NCI-H187 (cell line): ENCODE measurements at places on chromosomes 11 and 22.

DNA sequence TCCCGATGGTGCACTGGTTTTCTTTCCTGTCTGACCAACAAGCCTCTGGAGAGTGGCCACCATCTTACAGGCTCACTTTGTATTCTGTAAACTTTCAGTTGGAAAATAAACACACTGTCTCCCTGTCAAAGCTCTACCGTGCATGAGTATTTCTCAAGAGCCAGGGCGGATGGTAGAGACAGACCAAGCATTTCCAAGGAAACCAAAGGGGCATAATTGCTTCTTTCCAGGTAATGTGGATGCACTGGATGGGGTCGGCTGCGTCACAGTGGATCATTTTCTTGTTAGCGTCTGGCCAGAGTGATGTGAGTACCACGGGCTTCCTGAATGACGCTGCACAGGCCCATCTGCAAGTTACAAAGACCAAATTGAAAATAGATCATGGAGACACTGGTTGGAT lies 5.1 kb upstream of the SEZ6L start:
- no peak for DNase-seq

GRCh38 chr11:23010790-23011335 lies 150.6 kb upstream of the CCDC179 start:
- no peak for DNase-seq

DNA sequence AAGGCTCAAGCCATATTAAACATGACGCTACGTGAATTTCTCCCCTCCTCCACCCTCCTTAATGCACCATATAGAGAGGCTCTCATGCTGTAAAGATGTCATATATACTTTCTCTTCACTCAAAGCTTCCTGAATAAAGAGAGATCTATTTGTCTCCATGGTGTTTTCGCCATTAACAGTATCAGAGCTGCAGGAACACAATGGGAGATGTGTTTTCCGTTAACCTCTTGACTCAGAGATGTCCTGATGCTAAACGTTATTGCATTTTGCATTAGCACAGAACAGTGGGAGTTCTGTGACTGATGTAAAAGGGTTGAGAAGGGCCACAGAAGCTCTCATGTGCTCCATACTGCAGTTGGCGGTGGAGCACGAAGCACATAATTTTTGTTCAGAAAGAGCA lies 25.7 kb upstream of the BLID start:
- peak; percentile 80 for DNase-seq

DNA sequence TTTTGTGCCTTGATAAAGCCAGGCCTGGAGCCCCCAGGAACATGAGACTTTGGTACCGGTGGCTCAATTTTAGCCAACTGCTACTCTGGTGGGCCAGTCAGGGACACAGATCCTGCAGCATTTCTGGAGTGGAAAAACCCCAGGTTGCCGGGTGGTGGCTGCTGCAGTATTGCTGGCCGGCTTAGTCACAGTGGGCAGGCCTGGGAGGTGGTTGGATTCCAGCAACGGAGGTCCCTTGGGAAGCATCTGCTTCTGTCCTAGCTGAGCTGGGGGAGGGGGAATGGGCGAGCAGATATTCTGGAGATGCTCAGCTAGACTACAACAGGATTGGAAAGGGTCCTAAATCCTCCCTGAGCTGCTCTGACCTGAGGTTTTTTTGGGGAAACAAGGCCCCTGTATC lies 31.6 kb upstream of the ACCSL start:
- DNase-seq: no peak

- no peak for DNase-seq
Observed at GRCh38 chr11:17098658-17099057, 21.2 kb upstream of the RPS13 start.

- DNase-seq: no peak
Observed at GRCh38 chr11:4393858-4394223, 339 bp upstream of the TRIM21 start.

GRCh38 chr11:118911880-118912741 lies 13.6 kb downstream of the BCL9L start:
- DNase-seq: no peak

- DNase-seq: no peak
Observed at GRCh38 chr22:35685731-35686130, 31.9 kb upstream of the APOL5 start.

GRCh38 chr11:1829039-1829820 lies 5.6 kb upstream of the SYT8 start:
- DNase-seq: no peak

DNA sequence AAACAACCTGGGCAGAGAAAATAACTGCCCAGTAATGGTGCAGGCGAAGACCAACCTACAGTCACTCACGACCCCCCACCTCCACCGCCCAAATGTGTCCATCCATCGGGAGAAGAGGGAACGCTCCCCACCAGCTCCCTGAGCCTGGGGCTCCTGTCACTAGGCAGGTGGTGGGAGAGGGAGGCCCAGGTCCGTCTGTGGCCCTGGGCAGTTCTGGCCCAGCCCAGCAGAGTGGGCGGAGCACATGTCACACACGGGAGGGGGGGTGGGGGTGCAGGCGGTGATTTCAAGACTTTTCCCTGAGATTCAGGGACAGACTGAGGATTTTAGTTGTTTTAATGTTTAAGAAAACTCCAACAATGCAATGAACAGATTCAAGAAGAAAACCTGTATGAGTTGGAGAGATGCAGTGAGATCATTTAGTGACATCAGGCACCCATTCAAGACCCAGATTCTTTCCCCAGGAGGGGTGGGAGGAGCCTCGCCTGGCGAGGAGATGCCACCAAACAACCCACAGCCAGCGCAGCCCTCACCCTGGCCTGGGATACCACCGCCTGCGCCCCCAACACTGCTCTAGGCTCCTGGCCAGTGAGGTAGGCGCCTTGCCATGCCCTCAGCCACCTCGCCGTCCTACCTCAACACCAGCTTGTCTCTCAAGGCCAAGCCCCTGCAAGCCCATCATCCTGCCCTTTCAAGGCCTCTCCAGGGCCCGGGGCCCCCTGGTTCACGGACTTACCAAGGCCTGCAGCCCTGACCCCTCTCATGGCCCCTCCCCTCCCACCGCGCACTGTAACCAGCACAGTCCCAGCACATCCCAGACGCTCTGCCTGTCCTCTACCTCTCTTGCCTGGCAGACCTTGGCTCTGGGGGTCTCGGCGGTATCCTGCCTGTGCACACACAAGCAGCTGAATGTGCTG lies 36.8 kb downstream of the TBX1 start:
- DNase-seq: no peak

- no peak for DNase-seq
Observed at GRCh38 chr22:40758390-40758789, 60.8 kb downstream of the SLC25A17 start.

DNA sequence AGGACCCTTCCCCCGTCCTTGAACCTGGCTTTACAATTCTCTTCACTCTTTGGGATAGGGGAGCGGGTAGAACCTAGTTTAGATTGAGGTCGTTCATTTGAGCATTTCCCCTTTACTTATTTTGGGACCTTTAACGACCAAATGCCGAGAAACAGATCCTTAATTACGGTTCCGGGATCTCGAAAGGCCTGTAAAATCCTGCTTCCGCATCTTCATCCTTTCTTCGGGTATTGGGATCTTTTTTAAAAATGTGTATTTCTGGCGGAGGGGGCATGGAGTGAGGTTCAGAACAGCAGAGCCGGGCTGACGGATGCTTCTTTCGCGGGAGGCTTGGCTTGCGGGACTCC lies 395 bp upstream of the HIPK3 start:
- no peak for DNase-seq

- no peak for DNase-seq
Observed at GRCh38 chr11:12689029-12689755, 15.0 kb downstream of the TEAD1 start.

DNA sequence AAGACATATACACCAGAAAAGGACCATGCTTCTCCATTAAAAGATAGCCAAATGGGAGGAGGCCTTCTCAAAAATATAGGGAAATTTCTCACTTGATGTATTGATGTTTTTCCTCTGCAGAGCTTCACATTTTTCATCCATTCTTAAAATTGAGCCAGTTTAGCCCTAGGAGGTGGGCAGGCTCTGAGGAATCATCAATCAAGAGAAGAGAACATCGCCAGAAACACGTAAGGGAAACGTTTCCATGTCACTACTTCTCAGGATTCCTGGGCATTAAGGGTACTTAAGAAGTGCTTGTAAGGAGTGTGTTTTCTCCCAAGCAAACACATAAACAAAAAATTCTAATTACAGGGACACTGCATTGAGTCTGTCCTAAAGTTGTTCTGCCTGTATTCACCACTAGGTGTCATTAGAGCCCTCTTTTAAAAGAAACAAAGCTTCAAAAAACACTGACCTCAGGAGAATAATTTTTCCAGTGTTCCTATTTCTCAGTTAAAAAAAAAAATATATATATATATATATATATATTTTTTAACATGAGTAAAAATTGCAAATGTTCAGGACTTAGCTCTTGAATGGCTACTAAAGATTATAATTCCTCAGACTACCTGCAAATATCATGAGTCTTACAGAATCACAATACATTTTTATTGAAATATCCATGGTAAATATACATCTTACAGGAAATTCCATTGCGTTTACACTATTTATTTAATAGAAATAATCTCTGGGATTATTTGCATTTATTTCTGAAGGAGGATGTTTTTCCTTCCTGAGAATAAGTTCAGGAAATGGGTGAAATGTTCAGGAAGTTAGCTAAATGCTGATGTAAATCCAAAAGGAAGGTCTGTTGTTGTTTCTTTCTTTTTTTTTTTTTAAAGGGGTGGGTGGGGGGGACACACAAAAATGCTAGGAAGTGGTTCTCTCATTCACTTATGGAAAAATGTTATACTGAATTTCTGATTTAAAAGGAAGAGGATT lies 16.0 kb downstream of the FZD4 start:
- DNase-seq: peak; percentile 6

GRCh38 chr11:121595717-121596161 lies 143.0 kb upstream of the SORL1-AS1 start:
- DNase-seq: no peak

DNA sequence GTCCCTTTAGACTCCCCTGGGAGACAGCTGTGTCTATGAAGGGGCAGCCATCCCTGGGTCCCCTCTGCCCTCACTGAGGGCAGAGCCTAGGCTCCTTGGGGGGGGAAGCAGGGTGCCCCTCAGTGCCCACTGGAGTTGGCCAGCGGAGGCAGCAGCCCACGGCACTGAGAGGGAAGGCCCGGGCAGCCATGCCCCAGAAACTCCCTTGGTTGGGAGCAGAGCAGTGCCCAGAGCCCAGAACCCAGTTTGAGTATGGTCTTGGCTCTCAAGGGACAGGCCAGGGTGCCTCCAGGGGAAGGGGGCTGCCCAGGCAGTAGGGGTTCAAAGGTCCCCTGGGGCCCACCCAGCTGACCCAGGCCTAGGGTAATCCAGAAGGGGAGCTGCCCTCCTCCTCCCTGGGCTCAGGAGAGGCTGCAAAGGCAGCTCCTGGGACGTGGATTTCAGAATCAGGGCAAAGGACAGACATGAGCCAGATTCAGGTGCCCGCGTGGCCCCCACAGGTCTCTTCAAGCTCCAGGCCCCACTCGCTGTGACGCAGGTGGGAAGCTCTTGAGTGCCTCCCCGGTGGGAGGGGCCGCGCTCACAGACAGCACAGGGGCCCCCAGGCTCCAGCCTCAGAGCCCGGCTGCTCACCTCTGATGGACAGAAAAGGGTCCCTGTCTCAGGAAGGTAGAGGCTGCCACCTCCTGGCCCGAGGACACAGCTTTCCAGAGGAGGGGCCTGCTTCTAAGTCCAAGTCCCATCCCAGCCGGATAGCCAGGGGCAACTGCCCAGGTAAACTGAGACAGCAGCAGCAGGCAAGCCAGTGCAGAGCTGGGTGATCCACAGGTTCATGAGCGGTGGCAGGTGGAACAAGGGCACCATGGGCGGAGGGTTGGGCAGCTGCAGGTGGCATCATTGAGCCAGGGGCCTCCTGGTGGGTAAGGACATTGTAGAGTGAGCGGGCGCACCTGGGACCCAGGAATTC lies 2.6 kb downstream of the C11orf21 start:
- no peak for DNase-seq

DNA sequence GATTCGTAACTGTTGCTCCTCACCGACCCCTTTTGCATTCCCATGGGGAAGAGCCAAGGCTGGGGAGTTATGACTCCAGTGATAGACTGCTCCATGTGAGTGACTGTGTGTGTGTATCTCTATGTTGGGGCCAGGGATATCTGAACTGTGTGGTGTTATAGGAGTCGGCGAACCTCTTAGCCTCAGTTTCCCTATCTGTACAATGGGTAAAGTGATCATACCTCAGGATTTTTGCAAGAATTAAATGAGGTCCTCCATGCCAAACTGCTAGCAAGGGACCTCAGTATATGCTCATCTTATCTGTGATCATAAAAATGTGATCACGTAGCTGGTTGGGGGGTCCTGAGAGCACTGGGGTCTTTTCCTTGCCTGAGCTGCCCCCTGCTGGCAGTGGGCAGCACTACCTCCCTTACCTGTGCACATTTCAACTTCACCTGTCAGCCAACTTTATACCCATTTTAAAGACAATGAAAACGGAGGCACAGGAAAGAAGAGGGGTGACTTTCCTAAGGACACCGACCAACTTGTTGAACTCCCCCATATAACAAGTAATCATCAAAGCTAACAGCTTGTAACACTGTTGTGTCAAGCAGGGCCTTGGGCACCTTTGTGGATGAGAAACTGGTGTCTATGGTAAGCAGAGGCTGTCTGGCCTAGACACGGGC lies 1.4 kb upstream of the DPP3 start:
- no peak for DNase-seq

- no peak for DNase-seq
Observed at GRCh38 chr22:27318516-27318915, 483.0 kb downstream of the MN1 start.

GRCh38 chr11:30573951-30574350 lies 12.2 kb downstream of the MPPED2 start:
- DNase-seq: no peak

- no peak for DNase-seq
Observed at GRCh38 chr11:78740199-78741071, 165.8 kb upstream of the NARS2 start.

- no peak for DNase-seq
Observed at GRCh38 chr11:64637334-64638017, 46.5 kb downstream of the SLC22A12 start.

DNA sequence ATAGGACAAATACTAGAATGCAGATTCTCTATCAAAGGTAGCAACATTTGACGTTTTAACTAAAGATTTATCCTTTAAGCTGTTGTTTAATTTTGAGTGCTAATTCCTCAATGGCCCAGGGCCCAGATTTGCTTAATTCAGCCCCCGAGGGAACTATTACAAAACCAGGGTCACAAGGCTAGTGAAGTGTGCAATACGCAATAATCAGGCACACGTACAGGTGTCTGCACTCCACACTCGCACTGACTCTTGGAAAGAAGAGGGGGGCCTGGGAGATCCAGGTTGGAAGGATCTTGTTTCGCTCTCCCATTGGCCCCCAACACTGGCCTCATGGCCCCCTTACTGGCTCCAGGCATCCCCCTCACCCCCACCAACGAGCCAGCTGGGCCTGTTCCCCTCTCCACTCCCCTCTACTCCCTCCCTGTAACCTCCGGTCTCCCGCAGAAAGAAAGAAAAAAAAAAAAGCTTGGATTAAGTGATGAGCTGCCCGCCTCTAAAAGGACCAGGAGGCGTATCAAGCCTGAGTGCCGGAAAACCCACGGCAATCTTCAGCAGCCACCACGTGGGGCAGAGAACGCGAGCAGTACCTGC lies 2.2 kb upstream of the KIRREL3 start:
- DNase-seq: no peak

DNA sequence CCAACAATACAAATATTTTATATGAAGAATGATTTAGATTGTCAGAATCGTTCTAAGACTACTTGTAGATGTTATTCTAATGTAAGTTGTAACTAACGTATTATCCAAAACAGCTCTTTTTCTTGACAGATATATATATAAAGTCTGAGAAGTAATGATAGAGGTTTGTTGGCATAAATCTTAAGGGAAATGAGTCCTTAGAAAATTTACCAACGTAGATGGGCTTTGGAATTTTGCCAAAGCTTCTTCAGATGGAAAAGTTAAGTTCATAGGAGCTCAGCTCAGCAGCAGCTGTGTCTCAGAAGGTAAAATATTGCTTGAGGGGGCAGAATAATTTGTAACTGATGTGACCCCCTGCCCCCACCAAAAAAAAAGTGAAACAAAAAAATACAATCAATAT lies 66.7 kb downstream of the BID start:
- DNase-seq: no peak
